Activated CD4-positive, alpha-beta T cell treated with anti-CD3 and anti-CD28 coated beads, Interleukin-2, amount 10 ng/mL, durations not matched to agents 7 days and 5 days (primary cell): ENCODE measurements at places on chromosomes 6 and 20. TPM values are rescaled to one million over a fixed set of nuclear protein-coding genes. Genes with fewer than 3 reads are reported as not detected.

The CDK19 gene
- total RNA-seq, result 26.5 TPM

The CST2 gene
- total RNA-seq, result not detected

The CNBD2 gene
- total RNA-seq, result 5.0 TPM

- DNase-seq, result no peak
Measured at GRCh38 chr20:2408111-2408510, 27.4 kb downstream of the TGM6 start.

- no peak for DNase-seq
Measured at GRCh38 chr6:96675597-96675996, 112.7 kb downstream of the FHL5 start.

The MAK gene
- 0.07 TPM for total RNA-seq

DNA sequence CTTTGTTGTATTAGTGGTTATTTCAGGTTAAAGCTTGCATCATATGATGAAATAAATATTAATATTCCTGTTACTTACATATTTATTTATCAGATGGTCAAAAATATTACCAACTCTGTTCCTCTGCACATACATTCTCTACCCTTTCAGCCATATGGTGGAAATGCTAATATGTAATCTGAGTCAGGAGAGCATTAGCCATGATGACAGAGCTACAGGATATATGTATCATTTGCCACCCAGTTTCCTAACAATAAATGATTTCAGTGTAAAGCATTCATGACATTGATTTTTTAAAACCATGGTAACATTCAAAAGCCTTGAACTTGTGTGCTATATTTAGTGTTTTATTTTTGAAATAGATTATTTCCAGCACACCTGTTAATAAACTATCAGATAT is 16.6 kb downstream of the POPDC3 start:
- no peak for DNase-seq

The GFRAL gene
- not detected for total RNA-seq

The SLC16A10 gene
- 3.2 TPM for total RNA-seq

The KCNK16 gene
- not detected for total RNA-seq
